Jurkat, Clone E6-1 (cell line): ENCODE measurements at places on chromosomes 4 and X.

DNA sequence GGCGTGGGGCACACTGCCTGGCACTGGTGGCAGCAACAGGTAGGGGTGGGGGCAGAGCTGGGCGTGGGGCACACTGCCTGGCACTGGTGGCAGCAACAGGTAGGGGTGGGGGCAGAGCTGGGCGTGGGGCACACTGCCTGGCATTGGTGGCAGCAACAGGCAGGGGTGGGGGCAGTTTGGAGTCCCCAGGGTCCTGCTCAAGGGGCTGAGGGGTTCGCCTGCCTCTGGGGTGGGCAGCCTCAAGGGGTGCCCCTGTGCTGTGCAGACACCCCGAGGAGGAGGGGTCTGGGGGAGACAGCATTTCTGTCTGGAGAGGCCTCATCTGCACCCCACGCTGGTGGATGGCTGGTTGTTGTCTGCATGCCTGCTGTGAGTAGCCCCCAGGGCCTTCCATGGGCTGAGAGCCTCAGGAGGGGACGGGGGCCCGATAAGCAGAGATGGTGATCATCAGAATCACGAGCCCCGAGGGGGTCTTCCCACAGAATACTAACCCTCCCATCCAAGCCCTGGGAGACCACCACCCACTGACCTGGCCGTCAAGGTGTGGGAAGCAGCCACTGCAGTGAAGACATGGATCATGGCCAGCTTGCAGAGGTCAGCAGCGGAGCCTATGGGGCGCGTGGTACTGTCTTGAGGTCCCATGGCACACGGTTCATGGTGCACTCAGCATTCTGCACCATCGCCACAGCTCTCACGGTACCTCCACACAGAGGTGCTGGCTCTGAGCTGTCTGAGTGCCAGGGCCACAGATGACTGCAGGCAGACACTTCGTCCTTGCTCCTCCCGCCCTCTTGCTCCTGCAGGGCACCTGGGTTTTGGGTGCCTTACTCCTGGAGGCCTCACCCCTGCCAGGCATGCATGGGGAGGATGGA, 21.5 kb downstream of the NAT8L start:
- DNase-seq: no peak

DNA sequence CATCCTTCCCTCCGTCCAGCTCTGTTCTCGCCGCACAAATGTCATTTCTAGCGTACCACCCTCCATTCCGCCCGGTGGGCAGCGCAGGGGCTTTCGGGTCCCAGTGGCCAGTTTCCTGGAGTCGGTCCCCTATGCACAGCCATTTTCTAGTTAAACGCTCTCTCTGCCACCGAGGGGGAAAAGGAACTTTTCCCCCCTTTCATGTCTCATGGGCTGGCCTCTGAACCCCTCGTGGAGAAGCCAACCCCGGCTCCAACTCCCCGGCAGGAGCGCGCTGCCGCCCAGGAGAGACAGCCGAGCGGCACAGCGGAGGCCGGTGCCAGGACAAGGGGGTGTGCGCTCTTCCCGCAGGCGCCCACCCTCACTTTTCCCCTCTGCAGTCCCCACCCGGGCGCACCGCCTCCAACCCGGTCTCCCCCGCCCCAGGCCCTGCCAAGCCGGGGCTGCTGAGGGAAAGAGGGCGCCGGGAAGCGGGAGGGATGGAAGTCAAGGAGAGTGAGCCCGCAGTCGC, 662 bp downstream of the APBB2 start:
- no peak for DNase-seq

GRCh38 chrX:153304988-153305736, 16.4 kb downstream of the PNMA6F start:
- DNase-seq: no peak

GRCh38 chrX:45888518-45888917, 656.7 kb downstream of the ZNF674 start:
- no peak for DNase-seq

DNA sequence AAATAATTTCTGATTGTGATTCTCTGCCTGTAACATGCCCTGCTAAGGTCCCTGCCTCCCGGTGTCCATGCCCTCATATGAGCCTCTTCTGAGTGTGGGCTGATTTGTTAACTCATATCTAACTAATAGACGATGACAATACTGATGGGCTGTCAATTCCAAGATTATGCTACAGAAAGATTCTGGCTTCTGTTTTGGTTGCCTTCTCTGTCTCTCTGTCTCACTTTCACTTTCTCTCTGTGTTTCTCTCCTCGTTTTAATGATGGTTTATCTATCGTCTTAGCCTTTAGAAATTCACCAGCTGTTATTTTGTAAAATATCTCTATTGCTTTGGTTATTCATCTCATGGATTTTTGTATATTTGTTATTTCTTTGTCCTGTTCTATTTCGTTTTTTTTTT, 312.5 kb upstream of the ANXA10 start:
- DNase-seq: no peak

DNA sequence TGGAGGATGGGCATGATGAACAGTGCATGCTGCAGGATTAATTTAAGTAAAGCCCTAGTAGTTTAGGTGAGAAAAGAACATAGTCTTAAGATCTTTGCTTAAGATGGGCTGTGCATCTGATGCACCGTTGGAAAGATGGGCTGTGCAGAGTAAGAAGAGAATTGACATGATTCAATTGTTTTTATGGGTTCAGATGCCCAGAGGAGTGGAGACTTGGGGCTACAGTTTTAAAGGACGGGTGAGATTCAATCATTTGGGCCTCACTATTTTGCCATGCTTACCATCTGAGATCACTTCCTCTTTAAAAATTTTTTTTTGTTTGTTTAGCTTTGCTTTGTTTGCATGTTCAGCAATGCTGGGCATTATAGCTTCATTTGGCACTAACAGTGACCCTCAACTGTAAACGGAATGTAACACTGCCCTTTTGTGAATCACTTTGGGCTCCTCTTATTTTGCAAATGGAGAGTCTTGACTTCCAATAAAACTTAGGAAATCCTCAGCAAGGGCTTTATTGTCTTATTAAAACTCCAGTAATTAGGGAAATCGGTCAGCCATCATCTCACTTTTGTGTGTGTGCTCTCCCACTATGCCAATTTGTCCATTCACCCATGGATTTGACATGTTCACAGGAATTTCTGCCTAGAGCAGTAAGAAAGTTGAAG, 216.1 kb upstream of the TLL1 start:
- DNase-seq: no peak

GRCh38 chr4:3673176-3673575, 93.0 kb upstream of the ADRA2C start:
- DNase-seq: no peak

GRCh38 chr4:48141048-48141447, 7.0 kb upstream of the TXK start:
- peak; percentile 65 for DNase-seq

- no peak for DNase-seq
These were observed 208.8 kb upstream of the VEGFC start for GRCh38 chr4:177001271-177002175.

DNA sequence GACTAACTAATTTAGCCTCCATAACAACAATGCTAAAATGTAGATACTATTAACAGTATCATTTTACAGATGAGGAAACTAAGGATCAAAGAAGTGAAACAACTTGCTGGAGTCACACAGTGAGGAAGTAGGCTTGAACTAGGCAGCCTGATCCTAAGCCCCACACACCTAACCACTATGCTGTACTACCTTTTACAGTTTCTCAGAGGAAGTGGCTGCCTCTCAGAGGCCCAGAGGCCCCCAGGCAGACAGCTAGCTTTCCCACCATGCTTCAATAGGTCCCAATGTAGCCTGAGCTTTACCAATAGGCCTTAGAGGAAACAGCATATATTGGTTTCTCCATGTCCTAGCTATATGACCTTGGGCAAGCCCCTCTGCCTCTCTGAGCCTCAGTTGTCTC, 69.4 kb upstream of the PJA1 start:
- DNase-seq: no peak

DNA sequence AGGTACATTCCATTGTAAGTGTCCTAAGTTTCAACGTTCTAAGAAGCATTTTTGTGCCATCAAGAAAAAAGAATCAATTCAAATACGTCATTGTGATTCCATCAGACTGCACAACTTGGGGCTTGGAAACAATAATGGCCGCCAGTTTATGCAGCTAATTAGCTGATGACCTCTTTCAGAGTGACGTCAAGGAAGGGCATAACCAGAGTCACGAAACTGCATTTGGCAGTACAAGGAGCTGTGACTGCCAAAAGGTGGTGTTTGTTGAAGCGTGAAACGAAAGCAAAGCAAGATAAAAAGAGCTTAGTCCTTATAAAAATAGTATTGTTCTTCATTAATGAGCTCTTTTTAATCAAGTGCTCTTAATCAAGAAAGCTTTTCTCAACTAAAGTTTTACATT, 81.1 kb upstream of the SH3RF1 start:
- DNase-seq: no peak

DNA sequence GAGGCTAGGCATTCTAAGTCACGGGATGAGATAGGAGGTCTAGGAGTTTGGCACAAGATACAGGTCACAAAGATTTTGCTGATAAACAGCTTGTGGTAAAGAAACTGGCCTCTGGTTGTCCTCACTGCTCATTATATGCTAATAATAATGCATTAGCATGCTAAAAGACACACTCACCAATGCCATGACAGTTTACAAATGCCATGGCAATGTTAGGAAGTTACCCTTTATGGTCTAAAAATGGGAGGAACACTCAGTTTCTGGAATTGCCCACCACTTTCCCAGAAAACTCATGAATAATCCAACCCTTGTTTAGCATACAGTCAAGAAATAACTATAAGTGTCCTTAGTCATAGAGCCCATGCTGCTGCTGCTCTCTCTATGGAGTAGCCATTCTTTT, 286.9 kb downstream of the ZNF674 start:
- no peak for DNase-seq

GRCh38 chr4:39023059-39023458, 9.2 kb downstream of the TMEM156 start:
- DNase-seq: no peak

GRCh38 chrX:25004485-25005032, 11.2 kb downstream of the ARX start:
- DNase-seq: no peak

DNA sequence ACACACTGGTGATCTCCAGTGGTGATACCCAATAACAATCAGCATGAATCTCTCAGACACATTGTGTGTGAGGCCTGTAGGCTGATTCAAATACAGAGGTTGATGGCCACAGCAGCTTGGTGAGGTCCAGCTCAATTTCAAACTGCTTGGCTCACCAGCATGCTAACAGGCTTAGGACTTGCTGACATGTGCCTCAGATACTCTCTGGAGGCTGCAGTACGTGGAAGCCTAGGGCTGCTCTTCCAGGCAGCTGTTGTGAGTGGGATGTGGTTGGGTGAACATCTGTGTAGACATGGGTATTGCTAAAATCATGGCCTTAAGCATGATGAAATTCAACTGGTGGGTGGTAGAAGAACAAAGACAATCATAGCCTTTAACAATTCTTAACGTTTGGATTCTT, 4.3 kb downstream of the CXCL9 start:
- DNase-seq: peak; percentile 44

DNA sequence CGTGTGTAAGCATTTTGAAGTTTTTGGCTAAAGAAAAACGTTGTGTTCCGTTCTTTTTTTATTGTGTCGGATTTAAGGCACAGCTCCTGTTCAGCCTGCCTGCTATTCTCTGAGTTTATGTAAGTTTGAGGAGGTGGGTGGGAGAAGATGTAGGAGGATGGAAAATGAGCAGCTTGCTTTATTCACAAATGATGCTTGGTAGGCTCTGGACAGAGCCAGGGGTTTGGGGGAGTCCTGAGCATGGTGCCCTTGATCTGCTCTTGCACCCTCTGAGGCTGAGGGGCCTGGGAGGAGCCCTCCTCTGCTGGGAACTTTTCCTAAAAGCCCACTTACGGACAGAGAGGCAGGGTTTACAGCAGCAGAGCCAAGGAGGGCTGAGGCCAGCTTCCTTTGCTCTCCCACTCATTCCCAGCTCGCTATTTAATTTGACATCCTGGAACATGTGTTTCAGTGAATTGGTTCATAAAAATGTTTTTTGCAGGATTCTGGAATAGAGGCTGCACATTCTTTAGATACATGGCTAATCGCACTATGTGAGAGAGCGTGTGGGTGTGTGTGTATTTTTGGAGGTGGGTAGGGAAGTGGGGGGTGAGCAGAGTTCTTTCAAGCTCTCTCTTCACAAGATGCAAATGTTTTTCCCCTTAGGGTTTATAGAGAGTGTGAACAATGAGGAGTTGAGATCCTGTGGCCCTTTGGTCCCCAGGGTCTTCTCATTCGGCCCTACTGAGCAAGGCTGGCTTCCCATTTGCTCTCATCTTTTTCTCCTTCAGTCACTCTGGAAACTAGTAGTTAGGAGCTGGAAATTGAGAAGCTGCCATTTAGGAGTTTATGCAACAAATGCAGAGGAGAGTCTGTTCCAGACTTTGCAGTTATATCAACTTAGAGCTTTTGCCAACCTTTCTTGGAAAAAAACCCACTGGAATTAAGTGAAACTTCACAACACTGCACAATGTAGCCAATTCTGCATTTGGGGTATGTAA, 32.1 kb downstream of the TMEM131L start:
- no peak for DNase-seq

- DNase-seq: no peak
These were observed 325.3 kb upstream of the RASGEF1B start for GRCh38 chr4:81796790-81797528.

- no peak for DNase-seq
These were observed 13.0 kb downstream of the SLIT2 start for GRCh38 chr4:20264688-20265087.

DNA sequence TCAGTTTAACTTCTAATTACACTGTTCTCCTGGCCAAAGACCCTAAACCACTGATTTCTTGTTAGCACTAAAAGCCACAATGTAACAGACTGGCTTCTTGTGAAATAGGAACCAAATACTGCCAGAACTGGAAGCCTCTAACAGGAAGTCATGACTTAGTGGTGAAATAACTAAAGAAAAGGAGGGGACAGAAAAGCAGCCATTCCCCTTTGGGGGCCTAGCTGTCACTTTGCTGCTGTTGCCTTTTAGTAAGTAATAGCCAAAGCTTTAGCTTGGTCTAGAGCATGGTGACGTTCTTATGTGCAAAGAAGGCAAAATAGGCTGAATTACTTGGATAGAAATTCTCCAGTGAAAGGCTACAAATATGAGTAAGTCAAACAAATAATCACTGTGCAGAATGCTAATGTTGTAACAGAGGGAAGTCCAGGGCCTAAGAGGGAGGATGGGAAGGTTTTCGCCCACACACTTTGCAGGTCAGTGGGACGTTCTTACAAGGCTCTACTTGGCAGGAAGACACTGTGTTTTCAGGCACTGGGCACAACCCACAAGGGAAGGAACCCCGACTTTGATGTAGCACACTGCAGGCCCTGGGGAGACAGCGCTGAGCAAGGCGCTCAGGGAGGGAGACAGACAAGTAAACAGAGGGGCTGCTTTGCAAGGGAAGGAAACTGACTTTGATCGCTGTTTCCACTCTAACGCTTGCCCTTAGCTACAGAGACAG, 16.7 kb downstream of the GAB3 start:
- peak; percentile 78 for DNase-seq

- no peak for DNase-seq
These were observed 80.6 kb upstream of the CXXC4 start for GRCh38 chr4:104575278-104575677.

GRCh38 chrX:9340598-9341290, 124.1 kb upstream of the TBL1X start:
- peak; percentile 41 for DNase-seq

DNA sequence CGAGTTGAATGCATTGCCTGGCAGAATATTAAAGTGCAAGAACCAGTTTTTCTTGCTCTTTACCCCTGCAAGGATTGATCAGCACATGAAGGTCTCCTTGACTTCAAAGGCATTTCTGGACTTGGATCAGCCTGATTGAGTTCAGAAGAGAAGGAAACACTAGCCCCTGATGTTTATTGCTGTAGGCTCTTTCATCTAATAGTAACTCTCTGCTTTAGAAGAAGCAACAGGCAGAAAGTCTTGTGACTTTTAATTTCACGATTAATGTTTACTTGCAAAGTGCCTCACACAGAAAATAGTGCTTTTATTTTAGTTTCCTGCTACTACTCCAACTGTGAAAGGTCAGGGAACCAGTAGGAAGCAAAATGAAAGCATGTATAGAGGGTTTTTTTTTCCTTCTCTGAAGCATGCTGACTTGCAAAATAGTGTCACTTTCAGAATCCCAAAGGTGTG, 69.1 kb downstream of the PCDH7 start:
- DNase-seq: no peak
